MCF 10A (cell line): ENCODE measurements at places on chromosomes 16 and 17.
A peak's percentile ranks its signal among the peaks of the same experiment; 100 is the strongest.

DNA sequence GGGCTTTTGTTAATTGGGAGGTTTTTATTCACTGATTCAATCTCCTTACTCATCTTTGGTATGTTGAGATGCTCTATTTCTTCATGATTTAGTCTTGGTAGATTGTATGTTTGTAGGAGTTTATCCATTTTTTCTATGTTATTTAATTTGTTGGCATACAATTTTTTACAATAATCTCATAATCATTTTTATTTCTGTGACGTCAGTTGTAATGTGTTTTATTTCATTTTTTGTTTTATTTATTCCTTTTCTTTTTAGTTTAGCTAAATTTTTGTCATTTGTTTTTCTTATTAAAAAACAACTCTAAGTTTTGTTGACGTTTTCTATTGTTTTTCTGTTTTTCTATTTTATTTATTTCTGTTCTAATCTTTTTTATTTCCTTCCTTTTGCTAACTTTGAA is 389.8 kb downstream of the HS3ST3B1 start:
- DNase-seq = no peak

DNA sequence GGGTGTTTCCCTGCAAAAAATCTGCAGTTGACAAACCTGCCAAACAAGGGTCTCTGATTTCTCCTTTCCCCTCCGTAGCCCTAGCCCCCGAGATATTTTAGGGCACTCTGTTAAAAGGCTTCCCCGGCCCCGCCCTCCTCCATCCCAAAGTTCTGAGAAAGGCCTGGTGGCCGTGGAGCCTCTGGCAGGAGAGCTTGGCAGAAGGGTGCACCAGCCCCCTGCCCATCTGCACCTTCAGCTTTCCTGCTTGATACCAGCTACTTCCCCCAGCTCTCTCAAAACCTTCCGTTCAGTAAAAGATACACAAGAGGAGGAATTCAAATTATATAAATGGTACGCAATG is 711 bp upstream of the CANT1 start:
- DNase-seq = no peak

DNA sequence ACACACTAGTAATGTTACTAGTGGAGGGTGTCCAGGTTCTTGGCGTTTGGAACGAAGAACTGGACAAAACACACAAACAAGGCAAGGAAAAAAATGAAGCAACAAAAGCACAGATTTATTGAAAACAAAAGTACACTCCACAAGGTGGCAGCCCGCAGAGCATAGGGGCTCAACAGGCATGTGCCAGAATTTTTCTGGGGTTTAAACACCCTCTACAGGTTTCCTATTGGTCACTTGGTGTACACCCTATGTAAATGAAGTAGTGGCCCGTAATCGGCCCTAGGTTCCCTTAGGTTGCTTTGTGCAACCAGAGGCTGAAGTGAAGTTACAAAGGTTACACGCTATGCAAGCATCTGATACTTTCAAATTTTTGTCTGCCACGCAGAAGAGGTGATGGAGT is 8.1 kb downstream of the OR2C1 start:
- peak; percentile 8 for DNase-seq

GRCh38 chr17:39069114-39069756 is 82.2 kb downstream of the PLXDC1 start:
- DNase-seq = peak; percentile 55

DNA sequence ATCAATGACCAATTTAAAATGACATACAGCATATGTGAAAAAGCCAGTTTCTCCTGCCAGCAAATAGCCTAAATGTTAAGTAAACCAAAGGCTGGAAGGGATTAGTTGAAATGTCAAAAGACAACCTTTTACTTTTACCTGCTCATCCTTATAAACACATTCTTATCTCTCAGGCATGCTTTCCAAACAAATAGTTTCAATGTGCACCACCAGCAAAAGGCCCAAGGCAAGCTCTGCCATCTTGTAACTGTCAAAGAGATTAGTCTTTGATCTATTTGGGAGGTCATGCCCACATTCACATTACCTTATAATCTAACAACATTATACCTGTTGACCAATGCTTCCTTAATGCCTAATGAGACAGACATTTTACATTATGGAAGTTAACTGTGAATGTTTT is 132.2 kb upstream of the NACA2 start:
- DNase-seq = no peak

DNA sequence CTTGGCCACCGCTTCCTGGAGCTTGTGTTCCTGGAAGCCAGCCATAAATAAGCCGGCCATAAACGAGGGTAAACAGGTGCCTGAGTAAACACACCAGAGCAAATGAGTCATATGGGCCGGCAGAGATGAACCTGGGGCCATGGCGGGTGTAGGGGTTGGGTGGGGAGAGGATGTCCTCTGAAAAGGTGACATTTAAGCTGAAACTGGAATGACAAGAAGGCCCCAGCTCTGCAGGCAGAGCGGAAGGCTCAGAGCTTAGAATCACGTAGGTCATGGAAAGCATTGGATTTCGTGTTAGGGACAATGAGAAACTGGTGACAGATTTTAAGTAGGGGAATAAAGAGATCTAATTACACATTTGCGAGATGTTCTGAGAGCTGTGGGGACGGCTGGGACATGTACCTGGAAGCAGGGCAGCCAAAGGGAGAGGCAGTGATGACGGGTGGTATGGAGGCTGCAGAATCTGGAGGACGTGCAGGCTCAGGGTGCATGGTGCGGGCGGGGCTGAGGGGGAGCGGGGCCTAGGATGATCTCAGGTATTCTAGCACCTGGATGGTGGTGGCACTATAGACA is 8.1 kb upstream of the DNASE1 start:
- peak; percentile 68 for DNase-seq

- peak; percentile 67 for DNase-seq
Measured at GRCh38 chr17:76714822-76715495, 4.2 kb upstream of the MXRA7 start.

DNA sequence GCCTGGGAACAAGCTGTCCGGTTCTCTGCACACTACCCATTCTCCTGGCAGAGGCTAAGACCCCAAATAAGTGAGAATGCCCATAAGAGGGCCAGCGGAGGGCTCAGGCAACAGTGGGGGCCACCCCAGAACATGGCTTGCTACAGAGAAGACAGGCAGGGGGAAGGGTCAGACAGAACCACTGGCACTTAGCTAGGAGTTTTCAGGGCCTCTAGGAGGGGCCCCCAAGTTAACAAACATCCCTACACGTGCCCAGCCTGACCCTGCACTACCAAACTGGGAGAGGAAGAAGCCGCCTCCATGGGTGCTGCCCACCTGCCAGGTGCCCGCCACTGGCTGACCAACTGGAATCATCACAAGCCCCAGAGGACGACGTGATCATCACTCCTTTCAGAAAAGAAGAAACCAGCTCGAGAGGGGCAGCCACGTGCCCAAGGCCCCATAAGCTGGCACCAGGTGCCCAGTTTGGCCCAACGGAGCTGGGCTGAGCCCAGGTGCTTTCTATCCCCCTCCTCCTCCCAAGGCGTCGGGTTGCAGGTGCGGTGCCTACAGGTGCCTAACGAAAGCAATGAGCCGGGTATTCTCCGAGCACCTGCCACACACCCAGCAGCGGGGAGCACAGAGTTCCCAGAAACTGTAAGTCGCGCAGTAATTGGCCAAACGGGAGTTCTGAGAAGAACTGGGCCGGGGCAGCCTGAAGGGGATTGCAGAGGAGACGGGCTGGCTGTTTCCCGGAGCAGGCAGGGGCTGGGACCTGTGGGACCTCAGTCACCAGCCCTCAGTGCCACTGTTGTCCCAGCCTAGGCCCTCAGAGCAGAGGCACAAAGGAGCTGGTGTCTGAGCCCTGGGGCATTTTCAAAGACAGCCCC is 13.2 kb downstream of the RPH3AL start:
- no peak for DNase-seq

GRCh38 chr17:83024218-83024971 is 55.0 kb upstream of the METRNL start:
- no peak for DNase-seq

GRCh38 chr17:45101883-45102811 is 30.2 kb downstream of the PLCD3 start:
- peak; percentile 40 for DNase-seq

DNA sequence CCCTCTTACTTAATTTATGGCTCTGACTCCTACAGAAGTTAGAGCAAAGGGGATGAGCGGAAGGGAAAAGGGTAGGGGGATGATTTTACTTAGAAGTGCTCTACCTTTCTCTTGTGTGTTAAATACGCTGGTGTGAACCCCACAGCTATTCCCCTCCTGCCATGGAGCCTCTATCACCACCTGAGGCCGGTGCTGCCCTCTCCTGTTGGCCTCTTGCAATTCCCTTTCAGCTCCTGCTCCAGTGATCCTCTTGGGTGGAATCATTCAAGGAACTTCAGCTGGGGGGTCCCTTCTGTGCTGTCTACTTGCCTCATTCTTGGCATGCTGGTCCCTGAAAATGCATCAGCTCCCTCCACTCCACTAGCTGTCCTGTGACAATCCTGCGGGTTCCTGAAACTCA is 41.8 kb upstream of the CDH8 start:
- DNase-seq = peak; percentile 18

DNA sequence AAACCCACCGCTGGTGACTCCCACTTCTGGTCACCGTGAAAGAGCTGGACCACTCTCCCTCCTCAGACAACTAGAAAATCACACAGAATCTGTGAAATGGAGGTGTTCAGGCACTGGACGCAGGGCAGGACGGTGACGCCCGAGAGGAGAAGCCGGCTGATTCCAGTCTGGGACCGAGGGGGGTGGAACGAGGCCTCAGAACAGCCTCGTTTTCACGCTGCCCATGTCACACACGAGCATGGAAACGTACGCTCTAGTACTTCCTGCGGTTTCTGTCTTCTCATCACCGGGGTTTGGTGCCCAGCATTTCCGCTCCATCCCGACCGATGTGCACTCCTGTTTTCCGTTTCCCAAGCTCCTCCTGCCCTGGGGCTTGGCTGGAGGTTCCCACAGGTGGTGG is 101.8 kb upstream of the METRNL start:
- DNase-seq = no peak

- DNase-seq = no peak
Measured at GRCh38 chr16:64751906-64752305, 370.0 kb downstream of the CDH11 start.

DNA sequence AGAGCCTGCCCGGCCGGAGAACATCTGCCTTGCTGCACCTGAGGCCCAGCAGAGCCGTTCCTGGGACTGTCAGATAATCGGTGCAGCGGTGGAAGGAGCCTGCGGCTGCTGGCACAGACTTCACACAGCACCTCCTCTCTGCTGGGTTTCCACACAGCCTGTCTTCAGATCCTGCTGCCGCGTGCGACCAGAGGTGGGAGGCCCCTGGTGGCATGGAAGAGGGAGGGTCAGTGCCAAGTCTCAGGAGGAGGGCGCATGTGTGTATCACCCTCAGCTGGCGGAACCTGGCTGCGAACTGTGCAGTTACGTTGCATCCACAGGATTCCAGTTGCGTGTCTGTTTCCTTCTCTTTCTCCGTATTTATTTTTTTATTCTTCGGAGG is 3.3 kb downstream of the CDK5R1 start:
- DNase-seq = no peak

DNA sequence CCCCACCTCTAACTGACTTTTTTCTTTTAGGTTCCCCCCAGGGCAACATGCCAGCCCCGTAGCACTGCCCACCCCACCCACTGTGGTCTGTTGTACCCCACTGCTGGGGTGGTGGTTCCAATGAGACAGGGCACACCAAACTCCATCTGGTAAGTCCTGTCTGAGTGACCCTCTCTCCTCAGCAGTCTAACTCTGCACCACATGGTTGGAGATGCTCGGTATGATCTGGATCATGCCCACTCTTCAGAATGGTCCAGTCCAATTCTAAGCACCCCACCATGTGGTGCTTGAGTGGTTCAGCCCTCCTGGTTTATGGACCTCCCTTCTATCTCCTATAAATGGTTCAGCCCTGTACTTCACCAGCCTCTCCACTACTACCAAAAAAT is 5.9 kb downstream of the KDM6B start:
- DNase-seq = peak; percentile 25

- DNase-seq = no peak
Measured at GRCh38 chr16:85464383-85465305, 148.5 kb upstream of the GSE1 start.

GRCh38 chr17:62062944-62063343 is 2.1 kb downstream of the MED13 start:
- no peak for DNase-seq

GRCh38 chr17:45127548-45128300 is 4.6 kb downstream of the PLCD3 start:
- peak; percentile 40 for DNase-seq

GRCh38 chr17:41518031-41518430 is 659 bp downstream of the KRT15 start:
- no peak for DNase-seq

DNA sequence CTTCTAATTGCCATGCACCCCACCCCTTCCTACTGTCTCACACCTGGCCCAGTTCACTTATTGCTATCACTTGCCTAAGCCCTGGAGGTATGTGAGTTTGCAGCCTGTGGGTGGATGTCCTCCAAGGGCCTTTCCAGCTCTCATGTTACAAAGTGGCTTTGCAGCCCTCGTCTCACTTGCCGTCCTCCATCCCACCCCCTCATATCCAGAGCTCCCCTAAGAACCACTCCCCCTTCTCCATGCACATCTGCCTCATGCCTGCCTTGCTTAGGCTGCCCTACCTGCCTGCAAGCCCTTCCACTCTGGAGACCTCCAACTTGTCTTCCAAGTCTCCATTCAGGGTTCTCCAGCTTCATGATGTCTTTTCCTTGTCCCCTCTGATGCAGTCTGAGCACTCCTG is 119.4 kb upstream of the NLRP1 start:
- DNase-seq = no peak

GRCh38 chr17:42310787-42311215 is 22.5 kb downstream of the STAT5A start:
- DNase-seq = no peak

DNA sequence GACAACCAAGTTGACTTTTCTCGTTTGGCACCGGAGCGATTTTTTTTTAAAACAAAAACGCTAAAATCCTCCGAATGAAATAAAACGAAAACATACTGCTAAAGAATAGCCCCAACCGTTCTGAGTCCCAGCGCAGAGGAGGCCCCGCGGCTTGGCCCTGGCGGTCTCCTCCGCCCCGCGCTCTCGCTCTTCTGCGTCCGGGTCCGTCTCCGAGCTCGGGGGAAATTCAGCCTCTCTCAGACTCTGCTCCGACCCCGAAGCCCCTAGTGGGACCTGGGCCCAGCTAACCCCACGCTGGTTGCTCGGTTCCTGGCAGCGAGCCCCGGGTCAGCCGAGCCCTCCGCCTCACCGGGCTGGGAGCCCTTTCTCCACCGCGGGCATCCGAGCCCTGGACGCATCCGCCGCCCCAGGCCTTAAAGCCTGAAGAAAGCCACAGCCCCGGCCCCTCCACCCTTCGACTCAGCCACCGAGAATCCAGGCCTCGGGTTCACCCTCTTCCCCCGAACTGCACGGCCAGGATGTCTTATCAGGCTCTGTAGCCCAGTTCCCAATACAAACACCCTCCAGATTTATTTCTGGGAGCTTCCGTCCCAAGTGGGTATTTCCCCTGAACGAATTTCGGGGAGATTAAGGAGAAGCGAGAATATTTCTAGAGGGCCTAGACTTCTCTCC is 1.2 kb downstream of the TBX2 start:
- no peak for DNase-seq

- DNase-seq = no peak
Measured at GRCh38 chr17:16639438-16639837, 14.2 kb downstream of the ZNF624 start.

DNA sequence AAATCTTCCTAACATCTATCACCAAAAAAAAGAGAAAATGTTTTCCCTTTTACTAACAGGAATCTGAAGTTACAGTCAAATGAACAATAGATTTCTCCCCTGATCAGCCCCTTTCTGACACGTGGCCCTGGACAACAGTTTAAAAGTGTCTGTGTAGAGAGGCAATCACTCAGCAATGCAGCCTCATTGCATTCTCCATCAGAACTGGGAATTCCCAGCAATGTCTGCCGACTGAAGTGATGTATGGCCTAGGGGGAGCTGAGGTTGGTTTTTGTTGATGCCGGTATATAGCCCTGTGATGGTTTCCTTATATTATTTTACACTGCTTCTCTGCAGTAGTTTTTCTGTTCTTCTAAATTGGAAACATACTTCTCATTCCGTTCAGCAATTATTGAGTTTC is 904.3 kb upstream of the CDH8 start:
- DNase-seq = no peak
